Right ventricle myocardium inferior (tissue), 1 donor: ENCODE measurements at places on chromosomes 6 and 20. TPM values are rescaled to one million over a fixed set of nuclear protein-coding genes. Genes with fewer than 3 reads are reported as not detected.

Gene SLA2
- total RNA-seq, result 0.30 TPM

Gene WFDC10B
- total RNA-seq, result not detected

Gene DOP1A
- total RNA-seq, result 13.4 TPM

Gene PFDN4
- total RNA-seq, result 24.0 TPM

Gene ELOVL2
- 2.4 TPM for total RNA-seq

Gene SSTR4
- total RNA-seq, result not detected

Gene TCF15
- 13.1 TPM for total RNA-seq

Gene C20orf141
- not detected for total RNA-seq

Gene MYBL2
- total RNA-seq, result 1.4 TPM

Gene ENPP4
- total RNA-seq, result 20.0 TPM

Gene MOCS1
- 27.2 TPM for total RNA-seq

Gene FAM83D
- total RNA-seq, result 0.49 TPM

Gene CLPSL2
- not detected for total RNA-seq

Gene THEMIS
- 0.08 TPM for total RNA-seq
